ENCODE measurements at places on chromosomes 6 and 20. TPM values are rescaled to one million over a fixed set of nuclear protein-coding genes. Genes with fewer than 3 reads are reported as not detected.

SNAP25 gene
- total RNA-seq, result not detected

EEF1E1 gene
- total RNA-seq, result 25.2 TPM

PRR18 gene
- total RNA-seq, result not detected

ANGPT4 gene
- not detected for total RNA-seq

AKAP12 gene
- total RNA-seq, result 0.31 TPM

PLA2G7 gene
- total RNA-seq, result 5.1 TPM

MAP1LC3A gene
- total RNA-seq, result 3.4 TPM

VIP gene
- not detected for total RNA-seq

SLC12A5 gene
- total RNA-seq, result 0.10 TPM

SNPH gene
- total RNA-seq, result 9.7 TPM

DNMT3B gene
- 0.21 TPM for total RNA-seq

CCN6 gene
- total RNA-seq, result not detected

BPIFB1 gene
- total RNA-seq, result not detected

FAM184A gene
- 2.3 TPM for total RNA-seq

BANF2 gene
- not detected for total RNA-seq
